H54 (cell line): ENCODE measurements at places on chromosomes 4 and X.

DNA sequence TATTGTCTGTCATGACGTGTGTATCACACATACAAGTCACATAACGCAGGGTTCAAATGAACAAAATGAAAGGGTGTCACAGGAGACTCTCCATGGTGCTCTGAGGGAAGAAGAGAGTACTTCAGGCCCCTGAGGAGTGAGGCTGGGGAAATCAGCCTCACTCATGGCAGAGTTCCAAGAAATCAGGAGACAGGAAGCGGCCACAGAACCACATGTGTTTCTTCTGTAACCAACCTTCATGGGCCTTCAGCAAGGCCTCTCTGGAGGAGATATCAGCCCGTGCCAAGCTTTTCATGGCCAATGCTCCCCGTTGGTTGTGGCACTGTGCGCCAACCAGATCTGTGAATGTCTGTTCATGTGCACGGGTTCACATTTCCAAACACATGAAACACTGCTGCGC, 76.0 kb downstream of the NAT8L start:
- no peak for DNase-seq

DNA sequence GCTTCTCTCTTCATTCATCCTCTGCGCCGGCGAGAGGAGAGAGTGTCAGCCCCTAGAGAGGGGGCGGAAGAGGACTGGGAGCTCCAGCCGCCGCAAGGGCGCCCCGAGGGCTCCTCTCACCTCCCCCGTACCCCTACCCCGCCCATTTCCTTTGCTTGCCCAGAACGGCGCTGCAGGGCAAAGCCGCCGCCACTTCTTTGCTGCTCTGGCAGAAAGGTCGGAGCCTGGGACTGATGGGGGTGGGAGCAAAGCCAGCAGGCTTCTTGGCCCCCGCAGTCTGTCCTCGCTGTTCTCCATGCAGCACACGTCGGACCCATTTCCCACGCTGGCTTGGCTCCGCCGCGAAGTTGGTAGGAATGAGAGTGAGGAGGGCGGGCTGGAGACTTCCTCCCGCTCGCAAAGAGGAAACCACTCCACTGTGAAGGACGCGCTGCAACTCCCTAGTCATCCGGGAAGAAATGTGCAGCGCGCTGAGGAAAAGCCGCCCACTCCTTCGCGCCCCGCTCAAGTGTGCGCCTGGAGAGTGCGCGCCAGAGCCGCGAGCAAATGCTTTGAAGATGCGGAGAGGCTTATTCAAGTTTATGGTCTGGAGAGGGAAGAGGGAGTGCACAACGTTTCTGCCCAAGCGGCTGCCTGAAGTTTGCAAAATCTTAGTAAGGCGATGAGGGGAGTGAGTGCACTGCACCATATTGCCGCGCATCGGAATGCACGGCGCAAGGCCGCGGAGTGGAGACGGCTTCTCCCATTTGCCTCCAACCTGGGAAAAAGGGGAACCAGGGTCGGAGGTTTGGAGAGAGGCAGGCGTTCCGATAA, 2.8 kb upstream of the PCDH7 start:
- DNase-seq = no peak

GRCh38 chr4:68372588-68372987, 22.7 kb upstream of the YTHDC1 start:
- no peak for DNase-seq

DNA sequence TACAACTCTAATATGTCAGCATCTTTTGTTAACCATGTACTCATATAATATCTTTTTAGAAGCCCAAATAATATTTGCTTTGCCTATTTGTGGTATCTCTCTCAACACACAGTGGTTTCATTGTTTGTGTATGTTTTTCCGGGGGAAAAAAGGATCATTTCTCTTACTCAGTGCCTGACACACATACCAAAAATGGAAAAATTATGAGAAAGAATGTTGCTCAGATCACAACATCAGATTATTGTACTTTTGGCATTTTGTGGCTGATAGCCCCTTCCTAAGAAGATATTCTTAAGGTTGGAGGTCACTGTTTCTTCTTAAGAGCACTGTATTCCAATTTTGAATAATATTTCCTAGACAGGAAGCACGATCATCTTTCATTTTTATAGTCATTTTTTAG, 93.6 kb downstream of the PDLIM5 start:
- DNase-seq = no peak

GRCh38 chr4:186946136-186946535, 222.5 kb upstream of the FAT1 start:
- DNase-seq = no peak

DNA sequence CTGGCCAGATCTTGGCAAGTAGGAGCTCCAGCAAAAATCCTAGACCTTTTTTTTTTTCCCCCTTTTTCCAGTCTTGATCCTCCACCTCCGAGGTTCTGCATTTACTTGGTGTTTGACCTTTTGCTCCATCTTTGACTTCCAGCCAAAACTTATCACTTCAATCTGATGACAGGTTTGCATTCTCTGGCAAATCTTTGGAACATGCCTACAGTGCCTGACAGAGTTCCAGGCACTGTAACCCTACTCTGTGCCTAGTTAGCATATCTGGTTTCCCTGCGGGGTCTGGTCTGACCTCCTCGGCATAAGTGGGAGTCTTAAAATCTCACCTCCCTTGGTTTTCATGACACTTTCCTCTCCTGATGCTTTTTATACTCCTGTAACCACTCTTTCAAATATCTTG, 39.4 kb upstream of the NR3C2 start:
- no peak for DNase-seq

DNA sequence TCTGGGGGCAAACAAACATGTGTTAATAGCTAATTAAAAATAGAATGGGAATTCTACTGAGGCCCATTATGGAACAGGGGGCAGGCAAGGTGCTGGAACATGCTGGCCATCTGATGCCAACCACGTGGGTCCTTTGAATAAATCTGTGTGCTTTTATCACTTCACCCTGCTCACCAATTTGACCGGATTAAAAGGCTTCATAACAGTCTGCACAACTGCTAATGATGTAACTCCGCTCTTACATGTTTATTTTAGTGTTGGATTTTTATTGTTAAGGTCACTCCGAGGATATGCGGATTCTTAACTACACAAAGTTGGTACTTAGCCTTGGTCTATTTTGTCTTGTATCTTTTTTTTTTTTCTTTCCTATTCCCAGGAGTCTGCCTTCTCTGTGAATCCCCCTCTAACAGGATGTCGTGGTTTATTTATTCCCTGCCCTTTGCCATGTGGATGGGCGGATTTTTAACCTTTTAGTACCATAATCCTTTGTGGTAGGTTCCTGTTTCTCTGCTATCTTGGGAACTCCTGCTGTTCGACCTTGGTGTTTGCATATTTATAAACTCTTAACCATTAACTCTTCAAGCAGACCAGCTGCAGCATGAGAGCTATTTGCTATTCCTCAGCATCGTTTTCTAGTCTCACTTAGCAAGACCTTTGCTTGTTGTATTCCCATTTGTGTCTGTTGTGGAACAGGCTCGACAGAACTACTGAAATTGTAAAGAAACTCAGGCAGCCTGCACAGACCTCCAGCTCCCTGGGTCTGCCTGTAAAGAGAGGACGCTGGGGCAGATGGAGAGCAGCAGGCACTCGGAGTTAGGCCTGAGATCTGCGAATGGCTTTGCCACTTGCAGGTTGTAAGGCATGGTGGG, 38.0 kb downstream of the TRIM2 start:
- no peak for DNase-seq

GRCh38 chr4:188308142-188308541, 168.9 kb downstream of the TRIML1 start:
- no peak for DNase-seq

GRCh38 chrX:70044541-70045245, 5.0 kb downstream of the AWAT2 start:
- DNase-seq = no peak

DNA sequence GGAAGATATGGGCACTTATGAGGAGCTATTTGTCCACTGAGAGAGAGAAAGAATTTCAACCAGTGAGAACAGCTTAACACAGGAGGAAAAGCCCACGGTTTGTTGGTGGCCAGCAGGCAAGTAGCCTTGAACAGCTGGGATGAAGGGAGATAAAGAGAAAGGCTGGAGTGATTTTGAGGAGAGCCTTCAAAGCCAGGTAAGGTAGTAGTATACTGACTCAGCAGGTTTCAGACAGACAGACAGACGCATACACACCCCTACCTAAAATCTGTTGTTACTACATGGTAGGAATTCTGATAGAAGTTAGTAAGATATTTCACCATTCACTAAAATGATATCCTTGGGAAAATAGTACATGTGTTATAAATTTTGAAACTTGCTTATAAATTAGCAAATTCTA, 60.5 kb downstream of the SEC24D start:
- DNase-seq = no peak

DNA sequence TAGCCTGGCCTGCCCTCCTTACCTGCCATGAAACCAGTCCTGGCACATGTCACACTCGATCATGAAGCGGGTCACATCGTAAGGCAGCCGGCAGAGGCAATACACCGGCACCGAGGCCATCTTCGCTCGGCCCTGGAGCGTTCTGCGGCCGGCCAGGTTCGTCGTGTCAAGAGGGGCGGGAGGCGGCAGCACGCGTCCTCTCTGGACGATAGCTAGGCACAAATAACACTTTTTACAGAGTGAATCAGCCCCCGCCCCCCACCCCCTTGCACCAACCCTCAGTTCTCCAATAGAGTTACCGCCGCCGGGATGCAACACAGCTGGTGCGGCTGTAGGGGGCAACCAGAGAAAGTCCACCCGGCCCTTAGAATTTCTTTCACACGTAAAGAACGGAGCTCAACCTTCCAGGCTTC, 1.7 kb downstream of the PHF8 start:
- no peak for DNase-seq

DNA sequence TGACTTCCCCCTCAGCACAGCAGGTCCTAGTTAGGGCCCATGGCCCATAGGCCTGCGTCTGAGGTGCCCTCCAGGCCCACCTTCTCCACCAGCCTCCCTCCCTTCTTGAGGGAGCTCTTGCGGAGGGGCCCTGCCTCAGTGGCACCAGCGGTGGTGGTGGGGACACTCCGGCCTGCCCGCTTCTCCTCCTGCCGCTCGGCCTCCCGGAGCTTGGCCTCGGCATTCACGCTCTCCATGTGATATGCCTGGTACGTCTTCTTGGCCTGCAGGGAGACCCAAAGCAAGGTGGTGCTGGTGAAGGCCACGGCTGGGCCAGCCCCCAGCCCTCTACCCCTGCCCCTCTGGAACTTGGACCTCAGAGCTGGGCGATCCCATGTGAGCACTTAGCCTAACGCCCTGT, 5.5 kb downstream of the ARHGAP4 start:
- no peak for DNase-seq

GRCh38 chr4:41888687-41889074, 46.5 kb upstream of the TMEM33 start:
- DNase-seq = no peak

DNA sequence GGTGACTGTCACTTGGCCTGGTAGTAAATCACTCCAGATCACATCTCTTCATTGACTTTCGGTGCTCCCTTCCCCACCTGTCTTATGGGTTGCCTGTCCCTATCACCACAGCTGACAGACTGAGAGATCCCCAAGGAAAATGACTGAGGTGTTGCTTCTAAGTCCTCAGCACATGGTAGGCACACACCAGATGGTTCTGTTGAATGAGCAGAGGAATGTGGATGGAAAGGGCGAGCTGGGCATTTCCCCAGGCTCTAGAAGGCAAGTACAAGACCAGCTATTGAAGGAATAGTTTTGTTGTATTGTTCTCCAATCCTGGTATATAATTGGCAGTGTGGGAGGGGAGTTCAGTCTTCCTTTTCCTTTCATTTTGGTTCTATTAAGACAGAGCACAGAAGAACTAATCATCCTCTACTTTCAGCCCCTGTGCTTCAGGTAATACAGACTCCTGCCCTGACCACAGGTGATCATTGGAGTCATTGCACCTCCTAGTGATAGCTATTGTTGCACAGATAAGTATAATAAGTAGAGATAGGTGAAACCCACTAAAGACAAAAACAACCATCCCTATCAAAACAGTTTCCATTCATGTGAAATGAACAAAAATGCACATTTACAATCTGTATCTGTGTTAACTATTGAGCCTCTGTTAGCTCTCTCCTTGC, 158.6 kb downstream of the TRAM1L1 start:
- DNase-seq = no peak

GRCh38 chr4:25007598-25007997, 23.1 kb downstream of the LGI2 start:
- DNase-seq = no peak

- no peak for DNase-seq
Measured at GRCh38 chrX:17328837-17329236, 46.2 kb upstream of the NHS start.

DNA sequence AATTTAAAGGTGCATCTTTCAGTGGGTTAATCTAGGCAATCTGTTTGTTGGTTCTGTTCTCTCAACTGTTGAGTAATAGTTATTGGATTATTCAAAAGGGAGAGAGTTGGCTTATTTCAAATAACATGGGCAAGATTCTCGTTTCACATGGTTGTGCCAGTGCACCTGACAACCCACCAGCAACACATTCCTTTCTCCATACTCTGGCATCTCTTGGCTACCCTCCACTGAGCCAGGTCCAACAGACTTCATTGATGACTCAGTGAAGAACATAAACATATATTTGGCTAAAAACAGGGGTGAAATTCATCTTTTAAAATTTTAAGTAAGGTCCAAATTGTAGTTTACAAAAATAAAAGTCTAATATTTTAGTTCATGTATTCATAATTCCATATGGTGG, 967.2 kb downstream of the RPA4 start:
- DNase-seq = no peak

DNA sequence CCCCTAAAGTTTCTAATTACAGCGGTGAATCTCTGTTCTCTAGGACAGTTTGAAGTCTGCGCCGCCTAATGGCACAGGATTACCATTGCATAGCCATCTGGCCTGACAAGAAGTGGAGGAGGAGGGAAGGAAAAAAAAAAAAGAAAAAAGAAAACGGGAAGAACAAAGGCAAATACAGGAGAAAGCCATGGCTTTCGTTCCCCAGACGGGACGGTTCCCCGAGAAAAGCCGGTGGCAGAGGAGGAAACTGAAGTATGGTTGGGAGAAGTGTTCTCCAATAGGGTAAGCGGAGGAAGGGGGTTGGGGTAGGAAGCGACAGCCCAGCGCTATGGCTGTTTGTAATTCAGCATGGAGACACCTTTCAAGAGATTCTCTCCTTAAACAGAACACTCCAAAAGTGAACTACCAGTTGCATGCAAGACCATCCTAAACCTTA, 80.8 kb downstream of the HMGN5 start:
- DNase-seq = no peak

DNA sequence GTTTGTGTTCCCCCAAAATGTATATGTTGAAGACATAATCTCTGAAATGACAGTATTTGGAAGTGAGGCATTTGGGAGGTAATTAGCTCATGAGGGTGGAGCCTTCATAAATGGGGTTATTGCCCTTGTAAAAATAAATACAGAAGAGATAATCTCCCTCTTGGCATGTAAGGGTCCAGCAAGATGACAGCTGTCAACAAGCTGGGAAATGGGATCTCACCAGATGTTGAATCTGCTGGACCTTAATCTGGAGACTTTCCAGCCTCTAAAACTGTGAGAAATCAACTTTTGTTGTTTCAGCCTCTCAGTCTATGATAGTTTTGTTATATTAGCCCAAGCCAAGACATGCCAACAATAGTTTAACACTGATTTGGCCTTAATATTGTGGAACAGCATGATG, 438.2 kb upstream of the PCDH7 start:
- no peak for DNase-seq
